Aortic smooth muscle cell (primary cell): ENCODE measurements at places on chromosomes 7 and 10. TPM values are rescaled to one million over a fixed set of nuclear protein-coding genes. Genes with fewer than 3 reads are reported as not detected.

The SLC37A3 gene
- total RNA-seq: 82.3 and 107 TPM in 2 replicates

The TMEM209 gene
- 7.8 and 8.9 TPM in 2 replicates for total RNA-seq

The ASB10 gene
- total RNA-seq: not detected in 2 replicates

The CPA4 gene
- 0.92 and 1.6 TPM in 2 replicates for total RNA-seq

The PLEKHA1 gene
- total RNA-seq: 17.2 and 19.9 TPM in 2 replicates

The CHST3 gene
- total RNA-seq: 38.1 and 46.1 TPM in 2 replicates

The PLXDC2 gene
- total RNA-seq: 12.8 and 51.4 TPM in 2 replicates

The FXYD4 gene
- total RNA-seq: not detected in 2 replicates

The ADAM8 gene
- total RNA-seq: 0.87 and 1.3 TPM in 2 replicates

The TBC1D12 gene
- total RNA-seq: 12.6 and 16.1 TPM in 2 replicates

The FZD8 gene
- total RNA-seq: 8.6 and 23.1 TPM in 2 replicates

The ARHGAP22 gene
- total RNA-seq: 153 and 161 TPM in 2 replicates

The CACNA2D1 gene
- 125 and 312 TPM in 2 replicates for total RNA-seq

The KLHDC10 gene
- total RNA-seq: 24.8 and 28.0 TPM in 2 replicates

The NPTX2 gene
- total RNA-seq: 2.2 and 9.9 TPM in 2 replicates

The GRM3 gene
- total RNA-seq: not detected in 2 replicates

The OR9A2 gene
- total RNA-seq: not detected in 2 replicates

The CLRN3 gene
- total RNA-seq: not detected in 2 replicates

The ANKRD61 gene
- 0.12 and 0.26 TPM in 2 replicates for total RNA-seq

The TWIST1 gene
- 31.2 and 34.0 TPM in 2 replicates for total RNA-seq

The VWA2 gene
- under 0.01 TPM in 1 of 2 replicates, not detected in the other for total RNA-seq

The SLC26A4 gene
- total RNA-seq: 20.5 and 21.2 TPM in 2 replicates

The ELMO1 gene
- total RNA-seq: 3.9 and 6.3 TPM in 2 replicates

The SOSTDC1 gene
- 0.81 TPM in 1 of 2 replicates, not detected in the other for total RNA-seq

The TEX36 gene
- total RNA-seq: not detected in 2 replicates
